ENCODE measurements at places on chromosomes 3 and 15. TPM values are rescaled to one million over a fixed set of nuclear protein-coding genes. Genes with fewer than 3 reads are reported as not detected.

GRCh38 chr3:98730338-98730737 lies 32.8 kb upstream of the ST3GAL6 start:
- peak; percentile 93 for DNase-seq

DNA sequence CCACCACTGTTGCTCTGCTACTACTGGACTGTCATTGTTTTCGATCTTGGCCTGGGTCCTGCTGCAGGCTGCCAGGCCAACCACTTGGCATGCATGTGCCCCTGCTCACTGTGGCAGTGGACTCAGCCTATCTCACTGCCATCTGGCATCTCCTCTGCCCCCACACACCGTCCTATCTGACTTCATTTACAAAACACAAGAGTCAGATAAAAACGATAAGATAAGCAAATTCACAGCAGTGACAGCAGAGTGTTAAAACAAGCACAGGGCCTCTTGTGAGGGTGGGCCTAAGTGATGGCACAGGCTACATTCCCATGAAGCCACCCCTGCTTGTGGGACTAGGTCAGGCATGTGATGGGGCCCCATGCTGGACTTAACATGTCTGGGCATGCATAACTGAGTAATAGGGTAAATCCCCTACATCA lies 68.1 kb downstream of the CRYGS start:
- DNase-seq, result no peak

Gene GHSR
- not detected for total RNA-seq

DNA sequence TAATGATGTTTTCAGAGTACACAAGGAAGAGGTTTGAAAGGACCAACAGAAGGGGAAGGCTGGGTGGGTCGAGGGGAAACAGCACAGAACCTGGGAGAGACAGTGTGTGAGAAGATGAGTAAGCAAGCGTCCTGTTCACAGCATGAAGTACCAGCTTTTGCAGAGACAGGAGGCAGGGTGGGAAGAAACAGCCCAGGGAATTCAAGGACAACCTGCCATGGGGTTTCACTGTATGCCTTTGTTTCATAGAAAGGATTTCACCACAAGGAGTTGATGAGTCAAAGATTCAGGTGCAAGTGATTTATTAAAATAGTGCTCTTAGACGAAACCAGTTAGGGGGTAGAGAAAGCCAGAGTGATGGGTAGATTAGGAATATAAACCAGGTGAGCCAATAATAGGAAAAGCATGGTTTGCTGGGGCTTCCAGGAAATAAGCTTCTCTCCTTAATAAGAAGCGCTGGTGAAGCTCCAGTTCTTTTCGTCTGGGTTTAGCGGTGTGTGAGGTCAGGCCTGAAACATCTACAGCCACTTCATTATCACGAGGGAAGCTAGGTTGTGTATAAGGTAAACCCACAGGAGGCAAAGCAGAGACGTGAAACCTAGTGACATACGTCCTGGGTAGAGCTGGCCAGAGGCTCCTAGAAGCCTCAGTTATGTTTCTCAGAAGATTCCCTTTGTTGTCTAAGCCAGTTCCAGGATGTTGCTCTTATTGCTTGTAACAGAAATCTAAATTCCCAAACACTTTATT lies 3.9 kb downstream of the HHLA2 start:
- no peak for DNase-seq

Measured in PC-3 (cell line).